Stimulated activated CD4-positive, alpha-beta T cell treated with anti-CD3 and anti-CD28 coated beads, Interleukin-1b, Interleukin-23, amount 100 ng/mL, for 1 hour (primary cell): ENCODE measurements at places on chromosomes 4 and X.

GRCh38 chr4:150960079-150960478, 55.0 kb downstream of the LRBA start:
- DNase-seq = no peak

- no peak for DNase-seq
Measured at GRCh38 chr4:72473434-72473900, 95.6 kb downstream of the ADAMTS3 start.

- no peak for DNase-seq
Measured at GRCh38 chr4:123386609-123387008, 10.0 kb upstream of the SPRY1 start.

DNA sequence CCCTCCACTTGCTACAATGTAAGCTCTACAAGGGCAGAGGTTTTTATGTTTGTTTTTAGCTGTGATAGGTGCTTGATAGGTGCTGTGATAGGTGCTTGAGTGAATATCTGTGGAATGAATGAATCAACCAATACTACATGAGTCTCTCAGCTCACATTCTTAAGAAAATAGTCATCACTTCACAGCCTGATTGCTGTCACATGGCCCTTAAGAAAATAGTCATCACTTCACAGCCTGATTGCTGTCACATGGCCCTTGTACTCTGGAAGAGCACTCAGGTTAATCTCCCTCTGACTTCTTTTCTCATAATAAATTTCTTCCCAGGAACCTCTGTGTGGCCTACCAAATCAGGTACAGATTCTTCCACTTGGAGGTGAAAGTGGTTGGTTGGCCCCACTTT, 335.2 kb downstream of the TENM3 start:
- DNase-seq = no peak

- DNase-seq = no peak
Measured at GRCh38 chrX:153924149-153924861, 1.8 kb downstream of the ARHGAP4 start.

DNA sequence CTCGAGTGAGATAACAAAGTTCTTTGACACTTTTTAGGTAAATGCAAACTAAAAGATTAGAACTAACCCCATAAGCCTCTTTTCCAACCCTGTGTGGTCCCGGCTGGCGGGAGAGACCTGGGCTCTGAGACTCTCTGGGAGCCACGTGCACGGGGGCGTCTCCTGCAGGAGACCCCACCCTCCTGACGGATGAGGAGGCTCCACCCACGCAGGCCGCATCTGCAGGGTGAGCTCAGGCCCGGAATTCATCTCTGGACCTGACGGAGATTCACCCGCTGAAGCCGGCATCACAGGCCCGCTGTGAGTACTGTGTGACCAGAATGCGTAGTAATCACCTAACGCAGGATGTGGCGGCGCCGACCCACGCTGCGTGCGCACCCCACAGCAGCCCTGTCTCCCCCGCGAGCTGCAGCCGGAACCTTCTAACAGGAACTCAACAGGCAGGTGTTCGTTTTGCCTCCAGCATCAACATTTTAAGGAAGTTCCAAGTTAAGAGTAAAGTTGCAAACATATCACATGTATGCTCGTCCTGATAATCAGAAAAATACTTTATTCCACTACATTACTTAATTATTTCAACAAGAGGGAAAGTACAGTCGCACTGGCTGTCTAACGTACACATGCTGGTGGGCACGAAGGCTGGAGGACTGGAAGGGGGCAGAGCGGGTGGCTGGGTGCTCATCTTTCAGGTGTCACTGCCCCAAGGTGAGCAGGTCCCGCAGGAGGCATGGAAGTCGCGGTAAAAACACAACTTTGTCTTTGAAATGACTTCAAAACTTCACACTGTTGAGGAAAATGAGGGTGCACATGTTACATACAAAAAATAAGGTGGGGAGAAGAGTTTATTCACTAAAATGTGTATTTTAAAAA, 44.5 kb downstream of the FGFRL1 start:
- peak; percentile 55 for DNase-seq

DNA sequence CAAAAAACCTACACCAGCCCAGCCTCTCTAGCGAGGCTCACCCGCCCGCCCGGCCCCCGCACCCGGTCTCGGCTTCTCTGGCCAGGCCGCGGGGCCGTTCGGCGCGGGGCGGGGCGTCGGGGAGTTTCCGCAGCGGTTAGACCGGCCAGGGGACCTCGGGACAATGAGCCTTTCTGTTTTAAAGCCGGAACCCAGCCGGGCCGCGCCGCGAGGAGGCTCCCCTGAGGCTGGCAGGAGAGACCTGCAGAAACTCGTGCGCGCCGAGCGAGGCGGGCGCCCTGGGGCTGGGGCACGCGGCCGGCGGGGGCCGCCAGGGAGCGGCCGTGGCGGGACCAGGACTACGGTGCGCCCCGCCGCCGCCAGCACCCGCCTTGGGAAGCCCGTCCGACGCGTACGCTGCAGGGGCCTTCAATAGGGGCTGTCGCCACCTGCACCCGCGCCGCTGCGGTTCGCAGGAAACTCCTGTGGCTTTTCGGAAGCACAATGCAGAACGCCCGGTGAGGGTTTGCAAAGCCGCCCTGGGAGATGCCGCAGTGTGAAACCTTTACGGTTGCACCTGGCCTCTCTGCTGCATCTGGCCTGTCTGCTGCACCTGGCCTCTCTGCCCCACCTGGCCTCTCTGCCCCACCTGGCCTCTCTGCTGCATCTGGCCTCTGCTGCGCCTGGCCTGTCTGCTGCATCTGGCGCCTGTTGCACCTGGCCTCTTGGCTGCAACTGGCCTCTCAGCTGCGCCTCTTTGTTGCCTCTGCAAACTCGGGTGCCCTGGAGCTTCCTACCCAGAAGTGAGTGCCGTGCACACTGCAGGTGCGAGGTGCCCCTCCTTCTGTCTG, 63.9 kb downstream of the TRAPPC11 start:
- DNase-seq = no peak

- DNase-seq = no peak
Measured at GRCh38 chrX:23919706-23920320, 12.0 kb downstream of the CXorf58 start.

DNA sequence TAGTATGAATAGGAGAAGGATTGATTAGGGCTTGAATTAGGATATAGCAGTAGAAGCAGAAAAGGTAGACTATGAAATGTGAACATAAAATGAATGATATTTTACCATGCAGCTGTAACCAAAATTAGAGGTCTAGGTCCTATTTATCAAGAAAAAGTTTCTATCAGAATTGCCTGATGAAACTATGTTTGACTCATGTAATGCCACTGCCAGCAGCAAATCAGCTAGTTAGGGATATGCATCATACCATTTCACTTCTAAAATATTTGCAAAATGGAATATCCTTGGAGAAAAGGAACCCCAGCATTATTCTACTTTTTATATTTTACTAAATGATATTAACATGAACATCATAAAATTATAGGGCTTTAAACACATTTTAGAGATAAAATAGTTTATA, 188.4 kb downstream of the WDFY3 start:
- no peak for DNase-seq

DNA sequence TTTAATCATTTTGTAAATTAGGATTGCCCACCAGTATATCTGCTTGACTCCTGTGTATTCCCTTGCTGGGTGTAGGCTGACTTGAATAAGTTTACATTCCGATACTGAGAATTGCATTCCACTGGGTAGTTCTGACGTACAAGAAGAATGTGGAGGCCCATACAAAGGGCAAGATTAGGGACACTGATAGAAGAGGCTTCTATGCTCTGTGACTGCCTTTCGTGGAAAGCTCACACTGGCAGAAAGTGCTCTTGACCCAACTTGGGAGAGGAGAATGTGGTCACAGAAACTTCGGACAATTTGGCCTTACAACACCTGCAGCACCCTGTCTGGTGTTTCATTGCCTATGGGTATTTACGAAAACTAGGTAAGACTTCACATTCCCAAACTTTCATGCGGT, 126.3 kb downstream of the RAPGEF2 start:
- no peak for DNase-seq
